NCI-H1417 (cell line): ENCODE measurements at places on chromosomes 6 and 20.

DNA sequence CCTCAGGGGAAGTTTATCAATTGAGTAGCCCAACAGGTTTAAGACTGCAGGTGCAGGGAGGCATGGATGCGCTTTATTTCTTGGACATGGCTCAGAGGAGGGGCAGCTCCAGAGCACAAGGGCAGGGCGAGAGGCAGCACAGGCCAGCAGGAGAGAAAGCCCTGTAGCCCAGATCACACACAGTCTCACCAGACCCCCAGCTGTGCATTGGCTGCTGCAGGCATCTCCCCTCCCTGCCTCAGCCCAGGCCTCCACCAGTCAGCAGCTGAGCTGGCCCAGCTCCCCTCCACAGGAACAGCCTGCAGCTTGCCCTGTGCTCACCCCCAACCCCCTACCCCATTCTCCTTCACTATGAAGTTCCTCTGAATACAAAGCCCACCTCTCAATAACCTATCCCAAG is 24.7 kb downstream of the MRPL14 start:
- no peak for DNase-seq

- DNase-seq, result peak; percentile 67
These were observed 3.1 kb upstream of the ULBP2 start for GRCh38 chr6:149938571-149939355.

DNA sequence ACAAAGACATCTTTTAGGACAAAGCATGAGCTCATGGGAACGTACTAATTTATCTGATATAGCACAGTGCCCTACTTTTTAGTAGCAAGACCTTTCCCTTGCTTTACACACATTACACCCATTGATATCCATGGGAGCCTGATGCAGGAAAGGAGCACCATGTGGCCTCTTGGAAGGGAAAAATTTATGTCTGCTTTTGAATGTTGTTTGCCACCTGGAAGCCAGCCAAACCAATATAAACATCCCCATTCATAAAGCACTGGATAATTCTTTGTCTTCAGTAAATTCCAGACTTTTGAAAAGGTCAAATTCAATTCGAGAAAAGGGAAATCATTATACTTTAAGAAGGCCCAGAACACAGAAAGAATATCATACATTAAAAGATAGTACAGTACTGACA is 152.3 kb upstream of the BEND6 start:
- peak; percentile 66 for DNase-seq

DNA sequence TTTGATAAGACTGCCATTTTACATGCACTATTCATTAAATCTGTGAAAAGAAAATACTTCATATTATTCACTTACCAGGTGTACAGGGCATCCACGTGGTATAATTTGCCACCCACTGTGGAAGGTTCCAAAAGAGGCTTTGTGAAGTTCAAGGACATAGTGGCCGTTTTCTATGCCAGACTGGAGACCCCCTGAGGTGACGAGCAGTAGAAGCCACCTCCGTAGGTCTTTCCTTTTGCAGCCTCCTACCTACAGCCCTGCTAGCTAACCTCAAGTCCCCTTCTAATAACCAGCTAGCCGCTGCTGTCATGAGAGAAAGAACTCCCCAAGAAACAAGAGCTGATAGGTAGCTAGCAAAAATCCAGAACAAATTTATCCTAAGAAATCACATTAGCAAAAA is 110.5 kb downstream of the ARHGAP18 start:
- DNase-seq, result no peak

GRCh38 chr6:27128311-27129094 is 119.0 kb upstream of the PRSS16 start:
- DNase-seq, result peak; percentile 36
